ENCODE measurements at places on chromosomes 11 and 22.

DNA sequence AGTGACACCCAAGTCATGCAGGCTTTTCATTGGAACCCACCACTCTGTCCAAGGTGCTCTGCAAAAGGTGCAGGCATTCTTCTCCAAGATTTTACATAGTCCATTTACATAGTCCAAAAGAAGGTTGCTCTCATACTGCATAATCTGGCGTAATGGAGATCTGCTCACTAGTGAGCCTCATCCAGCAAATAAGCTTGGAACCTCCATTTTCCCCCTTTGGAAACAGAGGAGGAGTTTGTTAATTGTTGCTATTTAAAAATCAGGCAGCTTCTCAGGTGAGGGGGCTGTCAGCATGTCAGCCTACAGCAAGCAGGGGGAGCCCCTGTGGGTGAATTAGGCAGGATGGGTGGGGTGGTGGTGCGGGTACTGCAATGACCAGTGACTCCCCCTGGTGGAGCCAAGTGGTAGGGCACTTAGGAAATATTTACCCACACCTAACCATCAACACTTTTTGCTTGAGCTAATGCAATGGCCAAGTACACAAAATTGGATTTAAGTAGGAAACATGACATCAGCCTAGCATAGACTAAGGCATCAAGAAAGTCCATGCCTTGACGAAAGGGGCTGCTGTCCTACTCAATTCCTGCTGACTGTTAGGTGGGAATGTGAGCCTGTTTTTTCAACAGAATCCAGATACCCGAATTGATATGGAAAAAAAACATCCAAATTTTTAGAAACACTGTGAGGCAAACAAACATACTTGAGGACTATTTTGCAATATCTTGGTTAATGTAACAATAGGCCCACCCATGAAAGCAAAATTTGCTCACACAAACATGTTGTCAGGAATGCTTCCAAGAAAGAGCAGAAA lies 64.5 kb downstream of the AMBRA1 start:
- DNase-seq = no peak

GRCh38 chr11:44813401-44813800 lies 86.6 kb downstream of the TSPAN18 start:
- DNase-seq = no peak

DNA sequence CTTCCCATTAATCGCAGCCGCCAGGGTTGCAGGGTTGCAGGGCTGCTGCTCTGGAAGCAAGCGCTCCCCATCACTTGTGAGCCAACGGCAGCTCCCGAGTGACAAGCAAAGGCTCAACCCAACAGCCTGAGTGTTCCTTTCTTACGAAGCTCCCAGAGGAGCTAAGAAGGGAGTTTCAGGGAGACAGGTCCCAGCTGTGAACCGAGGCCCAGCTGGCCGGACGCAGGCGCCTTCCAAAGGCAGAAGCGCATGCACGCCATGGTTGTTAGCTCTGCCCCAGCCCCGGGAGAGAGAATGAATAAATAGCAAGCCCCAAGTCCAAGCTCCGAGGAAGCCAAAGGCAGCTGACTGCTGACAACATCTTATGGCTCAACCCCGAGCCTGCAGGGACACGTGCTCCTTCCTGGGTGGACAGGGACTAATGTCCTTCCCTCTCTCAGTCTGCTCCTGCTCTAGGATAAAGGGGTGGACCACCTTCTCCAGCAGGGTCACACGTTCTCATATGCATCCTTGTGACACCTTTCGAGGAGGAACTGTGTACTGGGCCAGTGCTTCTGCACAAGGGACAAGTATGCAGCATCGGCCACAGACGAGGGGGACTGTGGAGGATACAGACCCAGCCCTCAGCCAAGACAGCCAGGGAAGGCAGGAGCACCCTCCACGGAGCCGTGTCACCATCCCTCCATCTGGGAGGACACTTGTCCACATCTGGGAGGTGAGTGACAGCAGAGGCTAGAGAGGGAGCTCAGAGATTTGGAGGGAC lies 29.9 kb downstream of the SHANK2 start:
- DNase-seq = no peak

- no peak for DNase-seq
These were observed 65.9 kb downstream of the KREMEN1 start for GRCh38 chr22:29138556-29139305.

- DNase-seq = no peak
These were observed 17.5 kb downstream of the OR9G1 start for GRCh38 chr11:56716379-56716854.

DNA sequence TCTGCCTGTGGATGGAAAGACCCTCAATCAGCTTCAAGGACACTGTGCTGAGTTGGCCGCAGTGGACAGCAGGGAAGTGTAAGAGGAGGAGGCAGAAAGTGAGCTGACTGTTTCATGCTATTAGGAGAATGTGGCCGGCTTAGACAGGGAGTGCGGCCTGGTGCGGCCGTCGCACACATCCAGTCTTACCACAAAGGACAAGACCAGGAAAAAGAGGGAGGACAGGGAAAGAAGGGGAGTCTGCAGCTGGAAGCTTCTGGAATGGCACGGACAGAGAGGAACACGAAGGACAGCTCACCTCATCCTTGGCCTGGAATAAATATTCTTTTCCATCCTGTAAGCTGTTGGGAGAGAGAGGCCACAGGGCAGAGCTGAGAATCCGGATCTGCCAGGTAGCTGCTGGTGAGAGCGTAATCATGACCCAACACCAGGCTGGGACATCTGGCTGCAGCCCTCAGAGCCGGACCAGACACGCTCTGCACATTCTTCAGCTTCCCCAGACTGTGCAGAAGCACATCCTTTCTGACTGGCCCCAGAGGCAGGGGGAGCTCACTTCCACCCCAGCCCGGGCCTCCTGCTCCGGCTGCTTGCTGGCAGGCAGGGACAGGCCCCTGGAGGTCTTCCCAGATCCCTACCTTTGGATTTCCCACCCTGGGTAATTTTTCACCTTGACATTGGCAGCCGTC lies 8.6 kb upstream of the RBM4B start:
- no peak for DNase-seq

GRCh38 chr22:20867179-20868024 lies 8.6 kb downstream of the SNAP29 start:
- no peak for DNase-seq

DNA sequence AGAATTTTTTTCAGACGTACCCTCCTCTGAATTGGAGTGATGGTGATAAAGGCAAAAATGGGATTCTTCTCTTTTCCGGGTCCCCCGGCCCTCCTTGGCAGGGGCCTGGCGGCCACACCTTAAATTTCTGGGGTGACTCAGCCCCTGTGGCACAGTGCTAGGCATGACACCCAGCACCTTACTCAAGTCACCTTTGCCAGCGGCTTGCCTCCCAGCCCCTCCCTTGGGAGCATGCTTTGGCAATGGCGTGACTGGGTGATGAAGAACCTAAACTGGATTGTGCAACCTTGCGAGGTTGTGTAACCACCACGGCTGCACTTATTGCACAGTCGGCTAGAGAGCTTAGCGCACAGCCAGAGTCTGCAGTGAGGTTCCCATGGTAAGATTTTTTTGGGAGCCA lies 16.2 kb upstream of the LDLRAD3 start:
- DNase-seq = no peak

DNA sequence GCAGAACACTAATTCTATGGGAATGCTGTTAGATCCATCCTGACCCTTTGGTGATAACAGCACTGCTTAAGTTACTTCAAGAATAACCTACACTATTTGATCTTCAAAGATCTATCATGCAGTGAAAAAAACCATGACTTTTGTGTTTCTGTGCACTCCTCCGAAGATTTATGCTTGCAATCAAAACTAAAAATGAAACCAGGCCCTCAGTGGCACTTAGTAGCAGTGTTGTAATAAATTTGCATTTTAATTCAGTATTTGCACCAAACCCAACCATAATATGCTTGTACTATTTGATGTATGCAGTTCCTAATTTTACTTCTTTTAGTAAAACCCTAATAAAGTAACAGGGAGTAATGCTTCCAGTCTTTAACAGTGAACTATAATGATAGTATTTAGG lies 130.7 kb downstream of the SOX6 start:
- DNase-seq = no peak
